ENCODE measurements at places on chromosomes 16 and 17. TPM values are rescaled to one million over a fixed set of nuclear protein-coding genes. Genes with fewer than 3 reads are reported as not detected.

Gene GRAP
- total RNA-seq: 21.2 TPM

DNA sequence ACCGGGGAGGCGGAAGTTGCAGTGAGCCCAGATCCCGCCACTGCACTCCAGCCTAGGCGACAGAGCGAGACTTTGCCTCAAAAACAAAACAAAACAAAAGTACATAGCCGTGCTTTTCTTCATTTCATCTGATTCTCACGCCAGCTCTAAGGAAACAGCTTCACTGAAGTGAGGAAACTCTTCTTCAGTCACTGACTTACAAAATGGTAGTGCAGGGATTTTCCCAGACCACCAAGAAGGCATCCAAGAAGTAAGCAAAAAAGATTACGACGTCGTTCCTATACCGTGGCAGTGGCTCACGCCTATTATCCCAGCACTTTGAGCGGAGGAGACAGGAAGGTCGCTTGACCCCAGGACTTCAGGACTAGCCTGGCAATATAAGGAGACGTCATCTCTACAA lies 40.4 kb upstream of the SLFN13 start:
- peaks cover 48% of the 10 kb centered on the region for H3K27me3 ChIP-seq
- no peak overlapping the region for H3K4me3 ChIP-seq
- DNase-seq: no peak

GRCh38 chr16:117379-118365 lies 20.8 kb downstream of the NPRL3 start:
- H3K4me3 ChIP-seq: no peak overlapping the region
- H3K36me3 ChIP-seq: no peaks in the 10 kb centered on the region
- no peak overlapping the region for H3K27ac ChIP-seq
- peak; percentile 46 for DNase-seq
- no peaks in the 10 kb centered on the region for H3K4me1 ChIP-seq

Gene MYH13
- not detected for total RNA-seq

Gene APOBR
- total RNA-seq: 0.26 TPM

GRCh38 chr17:82346342-82347300 lies 12.4 kb upstream of the TEX19 start:
- no peaks in the 10 kb centered on the region for H3K27me3 ChIP-seq
- no peaks in the 10 kb centered on the region for H3K36me3 ChIP-seq
- no peak overlapping the region for H3K4me3 ChIP-seq
- DNase-seq: no peak
- no peak overlapping the region for H3K27ac ChIP-seq

GRCh38 chr16:80931801-80932707 lies 74.6 kb downstream of the CMC2 start:
- H3K36me3 ChIP-seq: no peaks in the 10 kb centered on the region
- peak; percentile 90 for DNase-seq
- H3K4me3 ChIP-seq: peak overlapping the region; percentile 41
- peaks cover 7% of the 10 kb centered on the region for H3K4me1 ChIP-seq

- no peak overlapping the region for H3K4me3 ChIP-seq
- H3K36me3 ChIP-seq: no peaks in the 10 kb centered on the region
- DNase-seq: no peak
- H3K27ac ChIP-seq: no peak overlapping the region
Measured at GRCh38 chr16:8929086-8929748, 34.5 kb downstream of the USP7 start.

- H3K4me3 ChIP-seq: no peak overlapping the region
- DNase-seq: no peak
- H3K36me3 ChIP-seq: no peaks in the 10 kb centered on the region
- peaks cover 26% of the 10 kb centered on the region for H3K27me3 ChIP-seq
- H3K27ac ChIP-seq: no peak overlapping the region
- H3K4me1 ChIP-seq: peaks cover 10% of the 10 kb centered on the region
Measured at GRCh38 chr16:709566-710499, 4.2 kb upstream of the FBXL16 start.

Gene YBX2
- not detected for total RNA-seq

DNA sequence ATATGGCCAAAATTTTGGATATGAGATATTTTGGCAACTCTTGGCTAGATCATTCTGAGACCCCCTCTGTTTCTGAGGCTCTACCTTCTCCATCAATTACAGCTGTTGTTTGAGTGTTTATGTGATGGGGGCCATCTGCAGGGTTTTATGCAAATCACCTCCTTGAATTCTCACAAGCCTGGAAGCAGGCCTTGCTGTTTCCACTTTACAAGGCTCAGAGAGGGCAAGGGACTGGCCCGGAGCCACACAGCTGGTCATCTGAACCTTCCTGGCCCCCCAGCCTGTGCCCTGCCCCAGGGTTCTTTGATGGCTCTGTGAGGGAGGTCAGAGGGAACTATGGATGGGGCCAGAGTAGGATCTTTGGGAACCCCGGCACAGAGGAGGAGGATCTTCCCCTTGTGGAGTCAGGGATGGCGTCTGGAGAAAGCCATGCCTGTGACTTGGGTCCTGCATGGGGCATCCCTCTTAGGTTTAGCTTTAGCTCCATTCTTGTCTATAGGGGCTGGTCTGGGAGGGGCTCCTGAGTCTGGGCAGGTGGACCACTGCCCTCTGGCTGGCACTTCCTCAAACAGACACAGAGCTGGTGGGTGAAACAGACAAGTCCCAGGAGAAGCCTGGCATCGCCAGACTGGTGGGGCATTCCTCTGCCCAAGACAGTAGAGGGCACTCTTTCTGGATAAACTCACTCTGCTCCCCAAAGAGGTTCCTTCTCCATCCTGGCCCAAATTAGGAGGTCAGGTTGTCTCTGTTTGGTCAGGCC lies 26.2 kb downstream of the IL21R start:
- H3K4me3 ChIP-seq: no peak overlapping the region
- H3K27me3 ChIP-seq: no peaks in the 10 kb centered on the region
- H3K36me3 ChIP-seq: no peaks in the 10 kb centered on the region
- no peak for DNase-seq
- no peak overlapping the region for H3K27ac ChIP-seq

Gene HS3ST3B1
- not detected for total RNA-seq

GRCh38 chr16:13378151-13378550 lies 476.8 kb downstream of the SHISA9 start:
- no peak for DNase-seq
- no peak overlapping the region for H3K4me3 ChIP-seq
- no peaks in the 10 kb centered on the region for H3K4me1 ChIP-seq
- H3K27me3 ChIP-seq: no peaks in the 10 kb centered on the region
- H3K36me3 ChIP-seq: no peaks in the 10 kb centered on the region
- no peak overlapping the region for H3K27ac ChIP-seq

DNA sequence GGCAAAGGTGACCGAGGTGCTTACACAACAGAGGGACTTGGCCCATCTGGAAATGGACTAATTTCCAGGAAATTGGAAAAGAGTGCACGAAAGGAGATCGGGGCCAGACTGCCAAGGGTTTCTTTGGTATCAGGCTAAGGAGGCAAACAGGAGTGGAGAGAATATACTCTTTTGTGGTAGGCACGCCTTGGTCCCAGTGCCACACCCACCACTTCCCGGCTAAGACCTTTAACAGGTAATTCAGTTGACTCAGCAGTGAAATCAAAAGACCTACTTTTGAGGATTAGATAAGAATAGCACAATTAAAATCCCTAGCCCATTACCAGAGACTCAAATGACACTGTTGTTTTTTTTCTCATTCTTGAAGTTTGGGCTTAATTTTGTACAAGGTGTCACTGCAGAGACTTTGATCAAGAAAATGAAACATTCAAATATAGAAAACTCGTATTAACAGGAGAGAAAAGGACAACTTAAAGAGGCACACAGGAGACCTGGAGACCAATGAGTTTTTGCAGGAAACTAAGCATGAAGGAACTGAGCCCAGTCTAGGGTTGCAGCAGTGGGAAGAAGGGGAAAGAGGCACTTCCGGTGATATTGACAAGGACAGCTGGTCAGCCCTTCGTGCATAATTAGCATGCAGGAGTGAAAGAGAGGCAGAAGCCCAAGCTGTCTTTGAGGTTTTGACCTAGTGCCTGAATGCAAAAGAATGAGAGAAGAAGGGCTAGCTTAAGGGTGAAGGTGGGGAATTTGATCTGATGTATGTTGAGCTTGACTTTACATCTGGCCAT lies 265.5 kb upstream of the CCL2 start:
- no peak overlapping the region for H3K4me3 ChIP-seq
- no peak for DNase-seq
- H3K27me3 ChIP-seq: no peaks in the 10 kb centered on the region
- H3K27ac ChIP-seq: no peak overlapping the region
- H3K36me3 ChIP-seq: no peaks in the 10 kb centered on the region
- H3K4me1 ChIP-seq: no peaks in the 10 kb centered on the region

Gene MATCAP1
- 35.4 TPM for total RNA-seq

Gene SP6
- total RNA-seq: 1.5 TPM

- no peaks in the 10 kb centered on the region for H3K4me1 ChIP-seq
- no peaks in the 10 kb centered on the region for H3K36me3 ChIP-seq
- H3K4me3 ChIP-seq: no peak overlapping the region
- no peak overlapping the region for H3K27ac ChIP-seq
Measured at GRCh38 chr16:88735121-88735520, 28.8 kb downstream of the CTU2 start.

GRCh38 chr17:80474231-80474960 lies 2.0 kb downstream of the NPTX1 start:
- DNase-seq: no peak
- H3K4me1 ChIP-seq: peaks cover 35% of the 10 kb centered on the region
- peaks cover 39% of the 10 kb centered on the region for H3K27me3 ChIP-seq
- no peaks in the 10 kb centered on the region for H3K36me3 ChIP-seq
- no peak overlapping the region for H3K4me3 ChIP-seq
- no peak overlapping the region for H3K27ac ChIP-seq

DNA sequence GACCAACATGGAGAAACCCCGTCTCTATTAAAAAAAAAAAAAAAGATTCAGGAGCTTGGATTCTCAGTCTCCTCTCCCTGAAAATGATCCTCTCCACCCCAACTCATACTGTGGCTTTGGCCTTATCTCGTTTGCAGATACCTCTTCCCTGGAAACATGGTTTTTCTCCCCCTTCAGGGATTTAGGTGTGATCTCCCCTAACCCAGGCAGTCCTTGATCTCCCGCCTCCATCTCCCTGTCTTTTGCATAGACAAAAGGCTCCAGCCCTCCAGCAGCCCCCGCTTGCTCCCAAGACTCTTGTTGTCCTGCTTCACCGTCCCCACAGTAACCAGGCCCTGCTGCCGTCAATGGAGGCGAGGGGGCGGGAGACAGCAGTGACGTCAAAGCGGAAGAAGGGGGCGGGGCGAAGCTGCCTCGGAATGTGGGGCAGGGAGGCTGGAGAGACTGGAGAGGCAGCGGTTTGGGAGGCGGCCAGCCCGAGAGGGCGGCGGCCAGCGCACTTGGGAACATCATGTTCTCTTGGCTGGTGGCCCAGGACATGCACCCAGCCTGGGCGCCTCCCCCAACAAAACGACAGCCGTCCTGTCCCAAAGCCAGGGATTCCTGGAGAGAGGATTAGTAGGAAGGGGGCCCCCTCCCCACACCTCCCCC lies 1.9 kb upstream of the PER1 start:
- H3K4me3 ChIP-seq: peak overlapping the region; percentile 89
- peak; percentile 100 for DNase-seq
- H3K36me3 ChIP-seq: no peaks in the 10 kb centered on the region
- peak overlapping the region; percentile 100 for H3K27ac ChIP-seq

Gene WFIKKN1
- 1.4 TPM for total RNA-seq

- no peaks in the 10 kb centered on the region for H3K36me3 ChIP-seq
- no peaks in the 10 kb centered on the region for H3K27me3 ChIP-seq
- peak; percentile 53 for DNase-seq
- no peak overlapping the region for H3K4me3 ChIP-seq
- no peak overlapping the region for H3K27ac ChIP-seq
Measured at GRCh38 chr16:89909777-89910716, 8.6 kb upstream of the MC1R start.

DNA sequence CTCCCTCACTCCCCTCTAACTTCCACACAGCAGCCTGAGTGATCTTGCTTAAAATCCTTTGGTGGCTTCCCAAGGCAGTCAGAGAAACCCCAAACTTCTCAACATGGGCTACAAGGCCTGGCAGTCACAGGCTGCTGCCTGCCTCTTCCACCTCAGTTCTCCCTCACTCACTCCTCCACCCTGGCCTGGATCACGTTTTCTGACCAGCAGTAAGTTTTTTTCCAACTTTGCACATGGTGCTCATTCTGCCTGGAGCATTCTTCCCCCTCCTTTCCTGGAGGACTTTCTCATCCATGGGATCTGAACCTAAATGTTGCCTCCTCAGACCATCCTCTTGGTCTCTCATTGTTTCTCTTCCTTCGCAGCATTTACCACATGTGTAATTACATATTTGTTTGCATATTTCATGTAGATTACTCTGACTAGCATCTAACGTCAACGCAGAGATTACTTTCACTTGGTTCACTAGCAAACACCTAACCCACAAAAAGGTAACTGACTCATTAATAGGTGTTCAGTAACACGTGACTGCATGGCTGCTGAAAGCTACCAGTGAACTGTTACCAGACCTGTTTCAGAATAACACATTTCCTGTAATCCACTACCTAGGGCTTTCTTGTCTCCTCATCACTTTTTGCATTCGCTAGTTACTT lies 17.1 kb downstream of the GNA13 start:
- no peak overlapping the region for H3K4me3 ChIP-seq
- H3K27ac ChIP-seq: no peak overlapping the region

- no peaks in the 10 kb centered on the region for H3K27me3 ChIP-seq
- H3K36me3 ChIP-seq: no peaks in the 10 kb centered on the region
- DNase-seq: no peak
- H3K27ac ChIP-seq: no peak overlapping the region
- H3K4me3 ChIP-seq: no peak overlapping the region
- H3K4me1 ChIP-seq: no peaks in the 10 kb centered on the region
Measured at GRCh38 chr17:17387017-17387497, 83.9 kb downstream of the NT5M start.

All from uterus (tissue), 4 donors.